ENCODE measurements at places on chromosomes 1 and 21.

DNA sequence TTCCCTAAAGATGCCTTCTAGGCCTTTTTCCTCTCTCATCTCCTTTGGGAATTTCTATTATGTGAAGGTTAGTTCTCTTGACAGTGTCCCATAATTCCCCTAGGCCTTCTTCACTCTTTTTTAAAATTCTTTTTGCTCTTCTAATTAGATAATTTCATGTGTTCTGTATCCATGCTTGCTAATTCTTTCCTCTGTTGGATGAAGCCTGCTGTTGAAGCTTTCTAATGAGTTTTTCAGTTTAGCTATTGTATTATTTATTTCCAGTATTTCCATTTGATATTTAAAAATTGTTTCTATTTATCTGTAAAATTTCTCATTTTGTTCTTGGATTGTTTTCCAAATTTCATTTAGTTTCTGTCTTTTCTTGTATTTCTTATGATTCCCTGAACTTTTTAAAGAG is 28.5 kb upstream of the FAM163A start:
- no peak for DNase-seq

- DNase-seq, result no peak
These were observed 97.4 kb downstream of the GIPC2 start for GRCh38 chr1:78143152-78143551.

GRCh38 chr1:173867141-173867752 is 542 bp downstream of the GAS5 start:
- no peak for DNase-seq

- no peak for DNase-seq
These were observed 1.6 kb upstream of the NKAIN1 start for GRCh38 chr1:31241321-31241720.

DNA sequence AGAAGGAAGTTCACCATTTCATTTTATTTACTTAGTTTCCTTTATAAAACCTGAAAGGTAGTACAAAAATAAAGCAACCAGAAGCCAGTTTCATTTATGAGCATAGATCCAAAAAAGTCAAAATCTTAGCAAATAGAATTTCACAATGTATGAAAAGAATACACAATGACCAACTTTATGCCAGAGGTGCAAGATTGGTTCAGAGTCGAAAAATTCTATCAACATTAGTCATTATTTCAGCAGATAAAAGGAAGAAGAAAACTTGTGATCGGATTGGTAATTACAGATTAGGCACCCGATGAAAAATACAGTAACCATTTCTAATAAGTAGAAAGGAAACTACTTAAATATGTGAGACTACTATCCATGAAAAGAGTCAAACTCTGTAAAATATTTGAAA is 89.1 kb downstream of the ITSN1 start:
- DNase-seq, result no peak

DNA sequence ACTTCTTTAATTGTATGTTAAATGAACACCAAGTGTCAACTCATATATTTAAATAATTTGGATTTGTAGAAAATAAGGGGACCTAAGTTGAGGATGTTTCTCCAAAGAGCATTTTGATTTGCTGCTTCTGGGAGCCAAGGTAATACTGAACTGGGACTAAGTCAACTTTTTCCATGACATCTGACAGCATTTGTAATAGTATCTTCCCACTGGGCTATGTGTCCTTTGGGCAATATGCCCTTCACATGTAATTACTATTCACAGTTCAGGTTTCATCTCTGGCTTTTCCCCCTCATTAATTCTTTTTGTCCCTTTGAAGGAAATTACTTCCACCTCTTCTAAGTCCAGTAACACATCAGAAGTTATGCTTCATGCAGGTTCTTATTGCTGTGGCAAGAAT is 36.7 kb upstream of the HP1BP3 start:
- no peak for DNase-seq

DNA sequence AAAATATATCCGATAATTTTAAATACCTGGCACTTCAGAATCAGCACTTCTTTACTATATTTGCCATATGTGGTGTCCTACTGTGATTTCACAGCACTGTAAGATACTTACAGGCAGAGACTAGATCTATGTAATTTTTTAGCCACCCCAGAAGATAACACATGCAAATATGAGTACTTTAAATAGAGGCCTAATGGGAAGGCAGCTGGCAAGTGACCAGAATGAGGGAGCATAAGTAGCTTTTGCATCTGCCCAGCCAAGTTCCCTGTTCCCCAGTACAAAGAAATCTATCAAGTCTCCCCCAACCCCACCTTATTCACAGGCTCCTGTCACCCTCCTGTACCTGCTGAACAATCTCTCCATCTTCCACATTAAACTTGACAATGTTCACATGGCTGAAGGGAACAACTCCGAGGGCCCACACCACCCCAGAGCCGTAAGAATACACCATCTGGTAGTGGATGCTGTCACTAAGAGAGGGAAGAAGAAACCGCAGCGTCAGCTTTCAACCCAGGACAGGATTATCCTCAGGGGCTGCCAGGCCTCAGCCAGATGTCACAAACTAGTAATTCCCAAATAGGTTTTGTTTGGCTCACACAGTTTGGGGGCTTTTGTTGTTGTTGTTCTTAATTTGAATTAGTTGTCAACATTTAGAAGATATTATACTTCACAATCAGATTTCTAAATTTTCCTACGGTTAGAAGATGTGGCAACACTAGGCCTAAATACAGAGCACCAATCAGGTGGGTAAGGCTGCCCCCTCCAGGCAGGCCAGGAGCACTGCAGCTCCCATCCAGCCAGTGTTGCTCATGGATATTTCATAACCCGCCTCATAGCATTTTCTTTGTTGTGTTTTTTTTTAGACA is 10.4 kb downstream of the EMC1 start:
- peak; percentile 43 for DNase-seq

- no peak for DNase-seq
These were observed 220.4 kb downstream of the TPR start for GRCh38 chr1:186154651-186155050.

GRCh38 chr1:59188413-59189213 is 108.3 kb upstream of the FGGY start:
- DNase-seq, result no peak

DNA sequence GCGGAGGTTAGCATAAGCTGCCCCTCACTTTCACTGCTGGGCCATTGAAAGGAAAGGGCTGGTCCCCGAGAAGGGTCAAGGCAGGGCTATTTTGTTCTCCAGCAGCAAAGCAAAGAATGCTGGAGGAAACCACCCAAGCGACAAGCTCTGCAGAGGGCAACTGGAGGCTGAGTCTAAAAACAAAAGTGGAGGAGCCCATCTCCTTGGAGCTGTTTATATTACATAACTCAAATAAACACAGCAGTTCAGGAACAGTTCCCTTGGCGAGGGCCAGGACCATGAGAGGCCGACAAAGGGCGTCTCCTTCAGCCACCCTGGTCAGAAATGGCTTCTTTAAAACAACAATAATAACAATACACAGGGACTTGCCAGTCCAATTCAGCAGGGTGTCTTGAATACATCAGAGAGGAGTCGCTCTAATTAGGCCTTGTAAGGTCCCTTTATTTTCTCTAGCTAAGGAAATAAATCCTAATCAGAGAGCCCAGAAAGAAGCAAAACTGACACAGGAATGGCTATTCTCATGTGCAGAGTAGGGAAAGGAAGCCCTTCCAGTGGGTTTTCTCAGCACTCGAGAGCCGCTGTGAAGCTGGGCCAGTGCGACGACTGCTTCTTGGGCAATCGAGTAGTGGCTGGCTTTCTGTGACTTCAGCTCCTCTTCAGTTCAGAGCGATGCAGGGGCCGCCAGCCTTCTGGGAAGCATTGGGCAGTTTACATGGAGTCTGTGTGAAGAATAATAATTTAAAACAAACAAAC is 57.0 kb upstream of the TARBP1 start:
- no peak for DNase-seq

DNA sequence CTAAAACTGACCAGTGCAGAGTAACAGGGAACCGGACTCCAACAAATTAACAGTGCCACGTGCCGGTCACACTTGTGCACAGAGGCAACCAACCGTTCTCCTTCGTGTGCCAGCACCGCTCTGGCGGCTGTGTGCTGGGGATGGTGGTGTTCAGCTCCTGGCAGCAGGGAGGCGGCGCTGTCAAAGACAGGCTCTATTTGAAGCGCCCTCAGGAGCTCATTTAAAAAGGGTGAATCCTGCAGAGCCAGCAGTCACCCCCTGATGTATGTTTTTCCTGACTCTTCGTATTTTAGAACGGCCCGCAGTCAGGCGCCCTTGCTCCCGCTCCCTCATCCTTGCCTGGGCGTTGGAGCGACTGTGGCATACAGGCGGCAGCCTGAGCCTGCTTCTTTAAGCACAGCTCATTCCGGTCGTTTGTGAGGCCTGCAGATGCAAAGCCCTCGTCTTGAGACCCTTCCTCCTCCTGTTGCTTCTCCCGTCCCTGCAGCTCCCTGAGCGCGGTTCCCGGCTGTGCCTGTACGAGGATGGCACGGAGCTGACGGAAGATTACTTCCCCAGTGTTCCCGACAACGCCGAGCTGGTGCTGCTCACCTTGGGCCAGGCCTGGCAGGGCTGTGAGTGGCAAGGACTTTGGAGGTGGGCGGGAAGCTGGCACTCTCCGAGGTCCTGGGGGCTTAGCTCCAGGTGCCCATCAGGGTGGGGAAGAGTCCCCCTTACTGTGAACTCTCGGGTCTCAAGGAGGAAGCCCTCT is 1.1 kb downstream of the DFFB start:
- DNase-seq, result no peak

GRCh38 chr1:245291351-245291750 is 136.6 kb downstream of the KIF26B start:
- DNase-seq, result no peak

DNA sequence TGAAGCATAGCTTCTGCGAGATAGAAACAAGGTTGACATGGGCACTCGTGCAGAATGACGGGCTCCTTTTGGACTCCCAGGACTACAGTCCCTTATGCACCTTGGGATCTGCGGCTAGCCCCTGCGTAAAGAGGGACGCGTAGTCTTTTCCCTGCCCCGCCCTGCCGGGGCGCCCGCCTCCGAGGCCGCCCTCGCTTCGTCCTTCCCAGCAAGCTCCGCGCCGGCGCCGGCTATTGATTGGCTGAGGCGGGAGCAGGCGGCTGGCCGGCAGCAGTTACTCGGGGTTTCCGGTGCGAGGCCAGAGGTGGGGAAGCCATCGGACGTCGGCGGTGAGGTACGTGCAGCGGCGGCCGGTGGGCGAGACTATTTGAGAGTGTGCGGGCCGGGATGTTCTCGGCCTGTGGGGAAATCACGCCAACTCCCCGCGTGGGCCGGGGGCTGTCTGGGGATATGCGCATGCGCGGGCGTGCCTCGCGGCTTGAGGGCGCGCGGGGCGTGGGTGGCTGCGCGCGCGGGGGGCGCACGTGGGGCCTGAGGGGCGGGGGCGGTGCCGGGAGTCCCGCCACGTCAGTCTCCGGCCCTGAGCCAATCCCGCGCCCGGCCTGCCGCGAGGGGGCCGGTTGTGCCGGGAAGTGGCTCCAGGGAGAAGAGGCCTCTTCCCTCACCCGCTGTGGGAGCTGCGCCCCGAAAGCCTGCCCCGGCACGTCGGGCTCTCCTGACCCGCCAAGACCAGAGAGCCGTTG is at the start of gene TXLNA:
Gene TXLNA, plus strand, starts transcription at position 233 of the 743 bp plus-strand sequence. CDS start 671 bp downstream, outside the sequence.
- peak; percentile 88 for DNase-seq

DNA sequence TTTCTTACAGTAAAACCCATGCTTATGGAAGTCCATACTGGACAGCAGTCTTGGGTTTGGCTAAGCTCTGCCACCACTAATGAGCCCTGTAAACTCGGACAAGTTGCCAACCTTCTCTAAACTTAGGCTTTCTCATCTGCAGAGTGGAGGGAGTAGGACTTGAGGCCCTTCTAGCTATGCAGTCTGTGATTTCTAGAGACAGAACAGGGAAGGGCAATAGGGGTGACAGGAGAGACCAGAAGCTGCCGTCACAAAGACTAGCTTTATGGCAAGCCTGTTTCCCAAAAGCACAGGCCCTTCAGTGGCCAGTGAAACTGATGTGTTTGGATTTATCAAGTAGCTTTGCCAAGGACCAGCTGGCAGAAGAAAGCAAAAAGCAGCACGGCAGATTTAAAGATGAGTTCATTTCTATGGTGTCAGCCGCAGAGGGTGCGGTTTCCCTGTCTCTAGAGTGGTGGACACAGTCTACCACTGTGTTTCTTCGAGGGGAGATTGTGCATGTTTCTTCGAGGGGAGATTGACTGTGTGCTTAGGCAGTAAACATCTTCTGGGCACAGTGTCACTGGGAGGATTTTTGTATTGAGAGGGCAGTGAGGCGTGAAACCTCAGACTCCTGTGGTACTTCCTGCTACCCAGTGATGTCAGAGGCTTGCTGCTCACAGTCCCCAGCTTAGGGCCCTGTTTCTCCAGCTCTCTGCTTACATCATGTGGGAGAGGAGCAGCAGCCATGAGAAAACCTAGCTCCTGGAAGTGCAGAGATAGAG is 119.0 kb downstream of the ROR1 start:
- no peak for DNase-seq

- DNase-seq, result no peak
These were observed 1.4 kb downstream of the PMF1 start for GRCh38 chr1:156214024-156214748.

- no peak for DNase-seq
These were observed 25.4 kb downstream of the SLC30A10 start for GRCh38 chr1:219902951-219903350.

DNA sequence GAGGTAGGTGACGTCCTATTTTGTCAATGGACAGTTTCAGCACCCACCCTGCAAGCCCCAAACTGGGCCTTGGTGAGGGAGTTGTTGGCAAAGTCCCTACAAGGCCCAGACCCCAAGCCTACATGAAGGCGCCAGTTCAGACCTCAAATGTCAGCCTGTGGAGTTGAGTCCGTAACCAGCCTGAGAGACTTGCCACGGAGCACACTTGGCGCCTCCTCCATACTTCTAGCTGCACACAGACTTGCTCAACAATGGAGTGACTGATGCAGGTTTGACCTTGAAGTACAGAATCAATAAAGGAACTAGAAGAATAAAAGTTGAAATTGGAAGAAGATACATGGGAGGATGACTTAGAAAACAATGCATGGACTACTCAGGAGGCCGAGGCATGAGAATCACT is 134.3 kb downstream of the PROX1 start:
- no peak for DNase-seq

- DNase-seq, result no peak
These were observed 50.7 kb downstream of the SYT14 start for GRCh38 chr1:209988706-209989105.

GRCh38 chr21:45533361-45533845 is 8.8 kb downstream of the SLC19A1 start:
- no peak for DNase-seq

DNA sequence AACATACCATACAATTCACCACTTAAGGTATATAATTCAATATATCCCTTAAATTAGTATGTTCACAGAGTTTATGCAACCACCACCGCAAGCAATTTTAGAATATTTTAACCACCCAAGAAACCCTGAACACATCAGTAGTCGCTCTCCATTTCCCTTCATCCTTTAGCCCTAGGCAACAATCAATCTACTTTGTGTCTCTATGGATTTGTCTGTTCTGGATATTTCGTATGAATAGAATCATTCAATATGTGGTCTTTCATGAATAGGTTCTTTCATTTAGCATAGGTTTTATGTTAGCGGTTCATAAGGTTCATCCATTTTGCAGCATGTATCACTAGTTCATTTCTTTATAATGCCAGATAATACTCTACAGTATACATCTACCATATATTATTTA is 4.2 kb upstream of the DPT start:
- no peak for DNase-seq

- DNase-seq, result peak; percentile 12
These were observed 122.2 kb downstream of the CCDC185 start for GRCh38 chr1:223515421-223515820.
